Pulmonary artery endothelial cell (primary cell): ENCODE measurements at places on chromosomes 16 and 17. TPM values are rescaled to one million over a fixed set of nuclear protein-coding genes. Genes with fewer than 3 reads are reported as not detected.

The C1QTNF8 gene
- total RNA-seq, result not detected in 2 replicates

The TLCD3B gene
- total RNA-seq, result 0.11 and 0.13 TPM in 2 replicates

The HNF1B gene
- not detected in 2 replicates for total RNA-seq

The PRR29 gene
- 0.20 and 0.28 TPM in 2 replicates for total RNA-seq

The NPIPB6 gene
- 2.2 TPM in 1 of 2 replicates, not detected in the other for total RNA-seq

The KCNJ16 gene
- total RNA-seq, result 0.07 TPM in 1 of 2 replicates, not detected in the other

The MYL11 gene
- total RNA-seq, result not detected in 2 replicates

The PRRT2 gene
- total RNA-seq, result 0.66 and 0.71 TPM in 2 replicates

The BRIP1 gene
- total RNA-seq, result 7.1 and 7.9 TPM in 2 replicates

The TMEM98 gene
- total RNA-seq, result 114 and 210 TPM in 2 replicates

The SPATA32 gene
- not detected in 2 replicates for total RNA-seq

The GAS7 gene
- not detected in 2 replicates for total RNA-seq

The HOXB1 gene
- not detected in 2 replicates for total RNA-seq

- no peak for DNase-seq
Observed at GRCh38 chr16:73563709-73564108, 515.8 kb upstream of the ZFHX3 start.

- DNase-seq, result no peak
Observed at GRCh38 chr17:34393401-34393800, 30.4 kb upstream of the CCL1 start.

GRCh38 chr16:56988161-56988947 is 1.0 kb upstream of the NLRC5 start:
- DNase-seq, result no peak

- no peak for DNase-seq
Observed at GRCh38 chr17:71866095-71866494, 254.7 kb upstream of the SOX9 start.

GRCh38 chr17:9266697-9267117 is 245.4 kb downstream of the NTN1 start:
- DNase-seq, result no peak

- no peak for DNase-seq
Observed at GRCh38 chr16:53018834-53019416, 33.8 kb downstream of the CHD9NB start.

DNA sequence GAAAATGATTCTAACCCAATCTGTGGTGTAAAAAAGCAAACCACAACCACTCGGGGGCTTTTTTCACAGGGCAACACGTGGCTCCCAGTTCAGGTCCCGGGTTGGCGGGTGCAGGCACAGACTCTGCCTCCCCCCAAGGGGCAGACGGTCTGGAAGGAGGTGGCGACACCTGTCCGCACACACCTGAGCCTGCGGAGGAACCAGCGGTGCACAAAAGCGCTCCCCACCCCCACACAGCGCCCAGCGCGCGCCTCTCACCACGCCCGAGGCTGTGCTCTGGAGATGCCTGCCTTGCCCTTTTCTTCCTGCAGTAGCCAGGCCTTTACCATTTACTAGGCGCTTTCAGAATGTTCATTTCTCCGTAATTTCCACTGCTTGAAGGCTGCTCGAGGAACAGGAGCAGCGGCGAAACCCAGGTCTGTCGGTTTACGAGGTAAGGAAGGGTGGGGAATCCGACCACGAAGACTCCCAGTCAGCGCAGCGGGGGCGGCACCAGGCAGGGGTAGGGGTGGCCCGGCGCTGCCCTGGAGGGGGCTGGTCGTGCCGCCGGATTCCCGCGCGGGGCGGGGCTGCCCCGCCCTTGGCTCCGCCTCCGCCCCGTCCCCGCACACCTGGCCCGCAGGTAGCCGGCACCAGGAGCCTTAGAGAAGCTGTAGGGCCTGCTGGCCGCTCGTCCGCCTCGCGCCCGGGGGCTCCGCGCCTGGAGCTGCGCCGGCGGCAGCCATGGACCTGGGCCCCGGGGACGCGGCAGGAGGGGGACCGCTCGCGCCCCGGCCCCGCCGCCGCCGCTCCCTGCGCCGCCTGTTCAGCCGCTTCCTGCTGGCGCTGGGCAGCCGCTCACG is at the start of gene USP43:
USP43 (plus strand) TSS at position 608 of the 842 bp plus-strand sequence; CDS start at position 724, 116 bp downstream.
- DNase-seq, result no peak

- no peak for DNase-seq
Observed at GRCh38 chr17:36879027-36879426, 58.2 kb upstream of the LHX1 start.

DNA sequence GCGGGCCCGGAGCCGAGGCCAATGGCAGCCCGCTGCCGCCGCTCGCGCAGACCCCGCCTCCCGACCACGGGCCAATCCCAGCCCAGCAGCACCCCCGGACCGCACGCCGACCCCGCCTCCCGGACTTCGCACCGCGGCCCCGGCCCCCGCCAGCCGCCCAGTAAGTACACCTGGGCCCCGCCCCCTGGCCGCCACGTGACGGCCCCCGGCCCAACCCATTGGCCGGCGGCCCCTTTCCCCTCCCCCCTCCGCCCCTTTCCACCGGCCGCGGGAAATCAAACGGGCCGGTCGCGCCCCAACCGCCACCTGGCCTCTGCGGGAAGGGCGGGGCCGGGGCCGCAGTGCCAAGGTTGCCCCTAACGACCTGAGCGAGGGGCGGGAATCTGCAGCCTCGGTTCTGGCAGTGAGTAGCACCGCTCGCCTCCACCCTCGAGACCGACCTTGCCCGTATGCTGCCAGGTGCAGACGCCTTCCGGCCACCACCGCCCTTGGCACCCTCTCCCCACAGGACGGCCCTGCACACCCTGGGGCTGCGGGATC is at the start of gene YBX2:
YBX2 (minus strand) TSS at position 26 of the 540 bp plus-strand sequence. CDS start 139 bp downstream, outside the sequence.
- no peak for DNase-seq

DNA sequence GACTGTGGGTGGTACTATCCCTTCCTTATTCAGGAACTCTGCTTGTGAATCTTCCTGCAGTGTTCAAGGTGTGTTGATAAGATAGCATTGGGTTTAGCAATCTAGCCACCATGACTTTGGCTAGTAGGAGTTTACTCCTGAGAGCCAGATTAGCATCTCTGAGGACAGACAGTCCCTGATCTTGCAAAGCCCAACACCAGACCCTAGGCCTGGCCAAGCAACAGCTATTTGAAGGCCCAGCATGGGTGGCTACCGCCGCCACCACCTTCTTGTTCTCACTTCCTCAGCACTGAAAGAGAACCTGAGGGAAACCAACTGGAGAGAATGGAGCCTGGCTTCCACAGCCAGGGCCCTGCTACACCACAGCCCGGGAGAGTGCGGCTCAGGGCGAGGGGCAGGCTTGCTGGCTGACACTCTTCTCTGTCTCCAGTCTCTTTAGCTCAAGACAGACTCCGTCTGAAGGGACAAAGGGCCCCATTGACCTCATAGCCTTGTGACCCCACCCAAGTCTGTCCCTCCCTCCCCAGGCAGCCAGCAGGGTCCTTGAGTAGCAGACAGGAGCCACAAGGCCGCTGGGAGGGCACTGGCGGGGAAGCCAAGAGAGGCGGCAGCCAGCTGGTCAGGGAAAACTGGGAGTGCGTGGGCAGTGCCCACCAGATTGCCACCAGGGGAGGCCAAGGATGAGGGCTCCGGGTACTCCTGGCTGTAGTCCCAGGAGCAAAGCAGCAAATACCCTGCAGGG is 10.9 kb upstream of the ARHGAP23 start:
- no peak for DNase-seq

DNA sequence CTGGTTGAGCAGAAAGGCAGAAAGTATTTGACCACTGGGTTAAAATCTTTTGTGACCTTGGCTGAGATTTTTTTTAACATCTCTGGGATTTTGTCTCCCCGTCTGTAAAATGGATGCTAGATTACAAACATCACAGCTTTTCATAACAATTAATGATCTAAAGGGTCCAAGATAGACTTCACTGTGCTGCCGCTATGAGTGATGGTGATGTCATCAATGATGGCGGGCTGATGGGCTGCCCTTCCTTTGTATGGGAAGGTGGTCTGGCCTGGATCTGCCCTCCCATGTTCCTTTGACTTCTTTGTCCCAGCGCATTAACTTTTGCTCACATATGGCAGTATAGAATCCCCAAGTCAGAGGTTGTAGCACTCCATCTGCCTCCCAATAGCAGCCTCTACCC is 116.7 kb downstream of the IRX5 start:
- no peak for DNase-seq

DNA sequence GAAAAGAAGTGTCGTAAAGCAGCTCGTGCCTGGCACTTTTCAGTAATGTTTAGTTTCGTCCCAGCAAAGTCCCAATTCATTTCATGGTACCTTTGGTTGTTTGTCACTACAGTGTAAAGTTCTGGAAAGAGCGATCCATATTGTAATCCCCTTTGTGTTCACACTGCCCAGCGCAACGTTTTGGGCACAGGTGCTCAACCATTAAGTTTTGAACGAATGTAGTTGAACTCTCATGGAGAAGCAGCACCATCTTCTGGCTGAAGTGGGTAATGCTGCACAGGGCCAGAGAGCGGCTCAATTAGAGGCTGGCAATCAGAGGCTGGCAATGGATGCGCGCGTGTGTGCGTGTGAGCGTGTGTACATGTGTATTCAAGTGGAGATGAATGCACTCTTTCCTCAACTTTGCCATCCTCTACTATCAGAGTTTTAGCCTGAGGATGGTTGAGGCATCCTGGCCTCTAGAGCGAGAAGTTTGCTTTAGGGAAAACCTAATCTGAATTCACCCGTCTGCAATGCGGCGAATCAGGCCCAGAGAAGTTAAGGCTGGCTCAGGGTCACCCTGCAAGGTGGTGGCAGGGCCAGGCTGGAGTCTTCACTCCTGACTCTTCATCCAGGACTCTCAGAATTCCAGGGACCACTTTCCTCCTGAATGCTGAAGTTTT is 29.9 kb downstream of the DYNLL2 start:
- DNase-seq, result no peak

DNA sequence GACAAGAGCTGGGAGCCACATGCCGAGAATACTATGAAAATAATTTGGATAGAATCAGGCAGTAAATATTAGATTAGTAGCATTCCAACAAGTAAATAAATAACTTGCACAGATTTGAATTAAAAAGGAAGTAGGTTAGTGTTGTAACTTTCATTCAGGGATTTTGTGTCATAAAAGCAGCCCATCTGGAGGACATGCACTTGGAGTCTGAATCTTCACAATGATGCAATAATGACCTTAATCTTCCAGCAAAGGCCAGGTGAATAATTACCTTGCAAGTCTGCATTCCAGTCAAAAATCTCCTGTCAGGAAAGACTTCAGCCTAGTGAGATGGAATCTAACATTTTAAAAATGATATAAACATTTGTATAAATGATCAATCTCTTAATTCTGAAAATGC is 518.1 kb downstream of the KCNJ2 start:
- no peak for DNase-seq

DNA sequence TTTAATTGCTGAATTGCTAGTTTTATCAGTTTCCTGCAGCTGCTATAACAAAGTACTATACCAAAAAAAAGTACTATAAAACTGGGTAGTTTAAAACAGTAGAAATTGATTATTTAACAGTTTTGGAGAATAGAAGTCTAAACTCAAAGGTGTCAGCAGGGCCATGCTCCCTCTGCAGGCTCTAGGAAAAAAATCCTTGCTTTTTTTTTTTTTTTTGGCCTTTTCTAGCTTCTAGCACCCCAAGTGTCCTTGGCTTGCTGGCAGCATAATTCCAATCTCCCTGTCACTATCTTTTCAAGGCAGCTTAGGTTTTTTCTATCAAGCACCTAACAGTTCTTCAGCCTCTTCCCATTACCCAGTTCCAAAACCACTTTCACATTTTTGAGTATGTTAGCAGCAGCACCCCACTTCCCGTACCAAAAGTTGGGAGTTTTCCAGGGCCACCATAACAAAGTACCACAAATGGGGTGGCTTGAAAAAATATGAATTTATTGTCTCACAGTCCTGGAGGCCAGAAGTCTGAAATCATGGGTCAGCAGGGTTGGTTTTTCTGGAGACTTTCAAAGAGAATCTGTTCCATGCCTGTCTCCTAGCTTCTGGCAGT is 37.4 kb downstream of the BPTF start:
- no peak for DNase-seq

GRCh38 chr17:6856051-6856450 is 24.5 kb upstream of the TEKT1 start:
- DNase-seq, result no peak

DNA sequence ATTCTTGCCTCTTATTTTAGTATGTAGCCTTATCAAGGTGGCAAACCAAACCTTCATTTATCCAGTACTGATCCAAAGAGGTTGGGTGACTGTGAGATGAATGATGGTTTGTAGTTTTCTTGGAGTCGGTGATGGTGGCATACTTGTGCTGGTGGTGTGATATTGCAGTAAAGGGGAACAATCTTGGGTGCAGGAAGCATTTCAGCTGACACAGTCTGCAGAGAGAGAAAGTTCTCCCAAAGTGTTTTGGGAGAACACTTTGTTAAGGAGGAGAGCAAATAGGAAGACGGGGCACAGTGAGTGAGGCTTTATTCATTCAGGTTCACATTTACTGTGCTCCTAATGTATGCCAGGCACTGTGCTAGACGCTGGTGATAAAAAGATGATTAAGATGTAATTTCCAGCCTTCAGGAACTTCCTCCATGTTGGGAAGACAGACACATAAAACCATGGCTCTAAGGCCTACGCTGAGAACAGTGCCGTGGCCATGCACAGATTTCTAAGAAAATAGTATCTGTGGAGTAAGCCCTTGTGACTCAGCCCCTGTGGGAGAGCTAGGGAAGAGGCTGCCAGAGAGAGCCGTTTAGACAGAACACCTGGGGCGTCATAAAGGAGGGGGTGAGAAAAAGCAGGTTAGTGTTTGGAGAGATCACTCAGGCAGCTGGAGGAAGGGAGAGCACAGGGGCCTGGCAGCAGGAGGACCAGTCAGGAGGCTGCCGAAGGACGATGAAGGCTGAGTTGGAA is 13.8 kb downstream of the HEATR3 start:
- no peak for DNase-seq

GRCh38 chr16:84547546-84548061 is 43.1 kb upstream of the MEAK7 start:
- DNase-seq, result no peak

- no peak for DNase-seq
Observed at GRCh38 chr17:40338941-40339649, 25.4 kb downstream of the GJD3 start.

DNA sequence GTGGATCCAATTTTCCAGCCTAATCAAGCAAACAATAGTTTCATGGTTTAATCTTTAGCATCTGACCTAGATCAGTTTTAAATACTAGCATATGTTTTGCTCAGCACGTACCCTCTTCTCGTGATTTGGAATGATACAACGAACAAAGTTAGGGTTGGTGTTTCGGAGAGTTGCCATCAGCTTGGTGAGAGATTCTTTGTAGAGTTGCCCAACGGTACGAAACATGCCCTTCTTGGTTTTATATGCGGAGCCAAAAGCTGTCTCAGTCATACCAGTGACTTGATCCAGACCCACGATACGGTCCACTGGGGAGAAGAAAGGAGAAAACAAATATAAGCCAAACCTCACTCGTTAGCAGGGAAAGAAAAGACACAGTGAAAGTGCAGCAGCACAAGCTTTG is 85.3 kb downstream of the NDEL1 start:
- no peak for DNase-seq

DNA sequence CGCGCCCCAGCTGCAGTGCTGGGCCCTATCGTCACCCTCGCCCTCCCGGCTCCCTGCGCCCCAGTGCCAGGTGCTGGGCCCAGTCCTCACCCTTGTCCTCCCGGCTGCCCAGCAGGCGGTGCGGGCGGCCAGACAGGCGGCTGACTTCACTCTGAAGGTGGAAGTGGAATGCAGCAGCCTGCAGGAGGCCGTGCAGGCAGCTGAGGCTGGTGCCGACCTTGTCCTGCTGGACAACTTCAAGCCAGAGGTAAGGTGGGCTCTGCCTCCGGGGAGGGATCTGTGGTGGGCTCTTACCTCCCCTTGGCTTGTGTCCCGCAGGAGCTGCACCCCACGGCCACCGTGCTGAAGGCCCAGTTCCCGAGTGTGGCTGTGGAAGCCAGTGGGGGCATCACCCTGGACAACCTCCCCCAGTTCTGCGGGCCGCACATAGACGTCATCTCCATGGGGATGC is 17.9 kb downstream of the QPRT start:
- no peak for DNase-seq
